ENCODE measurements at places on chromosomes 5 and 9. TPM values are rescaled to one million over a fixed set of nuclear protein-coding genes. Genes with fewer than 3 reads are reported as not detected.

Gene PLCXD3
- polyA plus RNA-seq, result 7.9 TPM

Gene SHOC1
- 0.37 TPM for polyA plus RNA-seq

Gene NUTM2F
- 0.31 TPM for polyA plus RNA-seq

Gene PRR16
- 1.2 TPM for polyA plus RNA-seq

Gene ADAMTS13
- polyA plus RNA-seq, result 11.2 TPM

Gene FBLL1
- polyA plus RNA-seq, result not detected

Gene IL5
- not detected for polyA plus RNA-seq

Gene SNAPC3
- 46.2 TPM for polyA plus RNA-seq

Gene SLC45A2
- polyA plus RNA-seq, result not detected

Gene CACNA1B
- 0.05 TPM for polyA plus RNA-seq

Gene GFRA3
- polyA plus RNA-seq, result 0.51 TPM

Gene OR13C4
- not detected for polyA plus RNA-seq

Gene NLN
- polyA plus RNA-seq, result 19.2 TPM

Gene TXNDC8
- polyA plus RNA-seq, result not detected
